Lower lobe of right lung (tissue), 2 donors: ENCODE measurements at places on chromosomes 11 and 22. TPM values are rescaled to one million over a fixed set of nuclear protein-coding genes. Genes with fewer than 3 reads are reported as not detected.
A peak's percentile ranks its signal among the peaks of the same experiment; 100 is the strongest.

The TTC36 gene
- total RNA-seq = 1.0 TPM

DNA sequence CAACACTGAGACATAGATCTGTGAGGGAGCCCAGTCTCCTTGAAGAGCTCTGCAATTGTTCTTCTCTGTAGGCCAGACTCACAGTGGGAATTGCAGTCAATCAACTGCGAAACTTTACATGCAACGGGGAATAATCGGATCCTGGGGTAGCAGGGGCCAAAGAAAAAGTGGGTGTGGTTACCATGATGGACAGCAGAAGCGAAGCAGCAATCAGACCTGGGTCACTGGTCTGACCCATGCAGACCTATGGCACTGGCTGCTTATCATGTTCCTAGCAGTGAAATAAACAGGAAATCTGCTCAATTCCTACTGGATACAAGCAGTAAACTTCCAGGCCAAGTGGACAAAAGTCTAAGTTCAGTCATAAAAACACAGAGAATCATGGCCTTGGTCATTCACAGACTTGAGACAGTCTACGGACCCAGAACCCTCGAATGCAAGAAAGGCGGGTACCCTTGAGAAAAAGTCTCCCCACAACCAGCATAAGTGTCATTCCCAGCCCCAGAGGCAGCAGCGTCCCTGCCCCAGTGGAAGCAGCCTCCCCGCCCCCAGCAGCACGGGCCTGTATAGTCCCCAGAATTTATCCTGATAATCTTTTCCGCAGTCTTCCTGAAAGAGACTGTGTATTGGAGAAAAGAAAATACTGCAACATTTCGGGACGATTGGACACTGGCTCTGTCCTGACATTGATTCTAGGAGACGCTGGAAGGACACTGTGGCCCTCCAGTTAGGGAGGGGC is 34.6 kb downstream of the ASCL2 start:
- peak overlapping the region; percentile 58 for H3K27ac ChIP-seq
- no peaks in the 10 kb centered on the region for H3K27me3 ChIP-seq
- H3K4me1 ChIP-seq = peaks cover 10% of the 10 kb centered on the region
- H3K4me3 ChIP-seq = no peak overlapping the region

GRCh38 chr11:40139066-40139465 is 1320.4 kb downstream of the LRRC4C start:
- H3K36me3 ChIP-seq = no peaks in the 10 kb centered on the region
- no peak overlapping the region for H3K4me3 ChIP-seq
- H3K4me1 ChIP-seq = no peaks in the 10 kb centered on the region
- no peak overlapping the region for H3K27ac ChIP-seq
- no peak for DNase-seq

DNA sequence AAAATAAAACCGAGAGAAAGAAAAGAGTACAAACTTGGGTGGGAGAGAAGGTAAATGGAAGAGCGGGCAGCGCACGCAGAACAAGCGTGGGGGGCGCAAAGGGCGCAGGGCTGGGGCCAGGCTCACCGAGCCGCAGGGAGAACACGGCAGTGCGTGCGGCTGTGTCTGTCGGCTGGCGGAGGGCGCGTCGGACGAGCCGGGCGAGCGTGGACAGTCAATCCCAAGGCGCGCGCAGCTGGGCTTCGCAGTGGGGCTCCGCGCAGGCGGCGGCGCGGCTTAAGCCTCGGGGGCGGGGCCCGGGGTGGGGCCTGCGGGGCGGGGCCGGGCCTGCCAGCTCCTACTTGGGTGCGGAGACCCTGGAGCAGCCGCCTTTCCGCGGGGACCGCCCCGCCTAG is at the start of gene UCP2:
Gene UCP2 (minus strand): TSS at position 249 of the 395 bp plus-strand sequence. CDS start 4,465 bp downstream, outside the sequence.
- DNase-seq = peak; percentile 94
- peaks cover 22% of the 10 kb centered on the region for H3K36me3 ChIP-seq
- H3K27me3 ChIP-seq = no peaks in the 10 kb centered on the region
- peak within 1 kb of the TSS; percentile 93 for H3K27ac ChIP-seq
- H3K4me1 ChIP-seq = peaks cover 53% of the 10 kb centered on the region

The CSNK2A3 gene
- total RNA-seq = 2.6 TPM

DNA sequence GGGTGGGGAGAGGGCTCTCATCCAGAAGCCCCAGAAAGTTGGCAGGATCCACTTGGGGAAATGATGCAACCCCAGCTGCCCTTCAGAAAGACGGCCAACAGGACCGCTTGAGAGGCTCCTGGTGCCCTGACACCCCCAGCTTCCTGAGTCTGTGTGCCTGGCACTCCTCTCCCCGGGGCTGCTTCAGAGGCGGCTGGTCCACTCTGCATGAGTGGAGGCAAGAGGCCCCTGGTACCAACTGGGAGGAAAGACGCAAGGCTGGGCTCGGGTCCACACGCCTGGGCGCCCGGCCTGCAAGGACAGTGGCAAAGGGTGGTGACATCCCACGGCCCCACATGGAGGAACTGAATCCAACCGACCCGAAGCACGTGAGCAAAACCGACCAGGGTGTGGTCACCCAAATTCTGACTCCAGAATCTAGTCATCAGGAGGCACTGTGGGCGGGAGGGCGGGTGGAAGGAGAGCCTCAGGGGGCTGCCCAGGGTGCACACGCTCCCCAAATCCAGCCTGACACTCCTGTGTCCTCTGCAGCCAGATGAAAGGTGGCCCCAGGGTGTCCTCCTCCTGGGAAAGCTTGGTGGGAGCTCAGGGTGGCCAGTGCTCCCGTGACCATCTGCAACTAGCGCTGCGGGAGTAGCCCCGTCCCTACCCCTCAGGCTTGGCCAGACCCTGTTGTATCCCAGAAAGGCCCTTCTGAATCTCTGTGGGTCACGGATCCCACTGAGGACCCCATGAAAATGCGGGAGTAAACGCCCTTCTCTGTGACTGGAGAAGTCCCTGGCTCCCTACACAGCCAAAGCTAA is 3.7 kb downstream of the RNH1 start:
- H3K27me3 ChIP-seq = no peaks in the 10 kb centered on the region
- H3K27ac ChIP-seq = peak overlapping the region; percentile 100
- peak overlapping the region; percentile 82 for H3K4me3 ChIP-seq
- H3K4me1 ChIP-seq = peaks cover 53% of the 10 kb centered on the region

DNA sequence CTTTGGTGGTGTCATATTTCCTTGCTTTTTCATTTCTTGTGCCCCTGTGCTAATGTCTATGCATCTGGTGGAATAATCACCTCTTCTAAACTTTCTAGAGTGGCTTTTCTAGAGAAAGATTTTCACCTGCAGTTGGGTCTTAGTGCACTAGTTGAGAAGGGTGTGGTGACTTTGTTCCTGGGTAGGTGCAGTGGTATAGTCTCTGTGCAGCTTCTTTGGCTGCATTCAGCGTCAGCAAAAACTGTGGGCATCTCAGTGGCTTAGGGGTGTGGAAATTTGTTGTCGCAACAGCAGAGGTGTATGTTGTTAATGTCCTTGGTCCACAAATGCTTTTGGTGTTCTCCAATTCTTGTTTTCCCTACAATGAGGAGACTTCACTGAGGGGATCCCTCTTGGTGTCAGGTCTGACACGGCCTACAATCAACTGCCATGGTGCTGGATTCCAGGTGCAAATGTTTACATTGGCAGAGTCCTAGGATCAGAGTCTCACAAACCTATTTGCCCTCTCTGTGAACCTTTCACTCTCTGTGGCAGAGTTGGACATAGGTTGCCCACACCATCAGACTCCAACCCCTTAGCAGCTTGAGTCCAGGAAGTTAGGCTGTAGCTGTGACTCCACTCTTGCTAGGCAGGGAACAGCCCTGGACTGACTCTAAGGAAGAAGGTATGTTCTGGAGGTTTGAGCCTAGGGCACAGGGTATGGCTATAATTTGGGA is 48.8 kb downstream of the GDPD4 start:
- H3K27me3 ChIP-seq = no peaks in the 10 kb centered on the region
- no peaks in the 10 kb centered on the region for H3K4me1 ChIP-seq
- no peak overlapping the region for H3K27ac ChIP-seq
- no peaks in the 10 kb centered on the region for H3K36me3 ChIP-seq
